ENCODE measurements at places on chromosomes 4 and X.

DNA sequence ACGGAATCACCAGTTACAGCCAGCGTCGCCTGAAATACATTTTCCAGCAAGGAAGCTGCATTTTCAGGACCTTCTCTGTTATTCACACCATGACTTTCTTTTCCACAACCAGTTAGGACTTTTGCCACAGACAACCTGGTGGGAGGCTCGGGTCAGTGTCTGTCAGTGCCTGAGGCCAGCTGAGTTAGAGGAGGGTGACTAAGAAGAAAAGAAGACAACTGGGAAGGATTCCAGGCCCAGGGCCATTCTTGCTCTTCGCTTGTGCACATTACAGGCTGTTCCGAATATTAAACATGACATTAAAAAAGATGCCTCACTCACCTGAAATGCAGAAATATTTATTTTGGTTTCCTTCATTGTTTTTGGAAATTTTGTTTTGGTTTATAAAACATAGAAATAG is 21.4 kb upstream of the CENPU start:
- DNase-seq: no peak

DNA sequence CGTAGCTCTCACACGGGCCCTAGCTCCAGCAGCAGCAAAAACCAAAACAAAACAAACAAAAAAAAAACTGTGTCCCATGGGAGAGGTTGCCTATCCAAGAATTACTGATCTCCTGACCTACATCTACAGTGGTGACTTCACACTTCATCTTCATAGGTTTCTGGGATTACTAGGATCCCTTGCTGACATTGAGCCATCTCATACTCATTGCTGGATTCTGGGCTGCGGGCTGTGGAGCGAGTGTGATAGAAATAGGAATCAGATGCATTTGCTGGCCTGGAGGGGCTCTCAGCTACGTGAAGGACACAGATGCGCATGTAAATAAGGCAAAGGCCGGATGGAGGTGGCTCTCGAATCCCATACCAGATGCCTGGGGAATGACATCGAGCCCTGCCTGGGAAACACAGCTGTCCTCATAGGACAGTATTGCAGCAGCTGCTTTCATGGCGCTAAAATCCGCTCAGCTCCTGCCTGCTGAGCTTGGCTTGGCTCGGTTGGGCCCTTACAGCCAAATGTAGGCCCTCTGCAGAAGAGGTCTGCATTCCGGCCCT is 41.7 kb downstream of the CNGA2 start:
- no peak for DNase-seq

DNA sequence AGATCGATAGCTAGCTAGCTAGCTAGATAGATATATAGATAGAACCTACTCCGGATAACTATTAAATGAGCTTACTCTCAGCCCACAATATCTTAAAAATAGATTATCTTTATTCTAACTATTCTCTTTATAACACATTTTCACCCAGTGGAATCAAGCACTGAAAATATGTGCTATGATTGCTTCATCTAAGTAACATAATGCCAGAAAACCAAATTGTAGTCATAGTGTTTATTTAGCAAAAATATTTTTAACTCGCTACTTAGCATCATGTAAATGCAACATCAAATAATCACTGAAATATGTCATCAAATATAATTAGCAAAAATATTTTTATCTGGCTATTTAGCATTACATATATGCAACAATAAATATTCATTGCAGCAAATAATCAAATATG is 1.5 kb downstream of the TMEM156 start:
- no peak for DNase-seq

DNA sequence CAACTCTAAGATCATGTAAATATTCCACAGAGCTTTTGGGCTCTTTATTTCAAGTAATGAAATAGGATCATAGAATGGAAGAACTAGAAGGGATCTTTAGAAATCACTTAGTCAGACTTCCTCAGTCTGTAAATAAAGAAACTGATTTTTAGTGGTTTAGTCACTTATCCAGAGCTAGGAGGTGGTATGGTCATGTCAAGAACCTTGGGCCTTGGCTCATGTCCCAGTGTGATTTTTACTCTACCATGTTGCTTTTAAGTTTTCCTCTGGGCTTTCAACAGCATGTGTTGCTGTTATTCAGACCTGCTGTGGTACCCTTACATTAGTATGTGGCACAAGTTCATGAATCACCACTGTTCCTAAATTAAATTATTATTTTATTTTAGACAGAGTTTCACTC is 184.9 kb downstream of the FRAS1 start:
- DNase-seq: no peak

DNA sequence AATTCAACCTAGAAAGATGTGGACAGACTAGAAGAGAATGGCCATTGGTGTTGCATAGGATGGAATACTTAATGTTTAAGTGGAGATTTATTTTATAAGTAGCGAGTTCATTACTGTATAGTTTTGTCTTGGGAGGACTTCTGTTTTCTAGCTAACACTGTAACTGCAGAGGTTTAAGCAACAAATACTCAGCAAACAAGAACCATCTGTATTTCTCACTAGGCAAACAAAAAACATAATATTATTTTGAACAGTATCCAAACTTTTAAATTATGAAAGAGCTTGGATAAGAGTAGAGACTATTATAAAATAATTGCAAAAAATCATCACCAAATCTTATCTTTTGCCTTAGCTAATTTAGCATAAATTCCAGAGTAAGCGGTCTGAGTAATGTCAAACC is 121.1 kb downstream of the GLRA3 start:
- DNase-seq: no peak
